T-helper 17 cell (primary cell): ENCODE measurements at places on chromosomes 7 and 10.

DNA sequence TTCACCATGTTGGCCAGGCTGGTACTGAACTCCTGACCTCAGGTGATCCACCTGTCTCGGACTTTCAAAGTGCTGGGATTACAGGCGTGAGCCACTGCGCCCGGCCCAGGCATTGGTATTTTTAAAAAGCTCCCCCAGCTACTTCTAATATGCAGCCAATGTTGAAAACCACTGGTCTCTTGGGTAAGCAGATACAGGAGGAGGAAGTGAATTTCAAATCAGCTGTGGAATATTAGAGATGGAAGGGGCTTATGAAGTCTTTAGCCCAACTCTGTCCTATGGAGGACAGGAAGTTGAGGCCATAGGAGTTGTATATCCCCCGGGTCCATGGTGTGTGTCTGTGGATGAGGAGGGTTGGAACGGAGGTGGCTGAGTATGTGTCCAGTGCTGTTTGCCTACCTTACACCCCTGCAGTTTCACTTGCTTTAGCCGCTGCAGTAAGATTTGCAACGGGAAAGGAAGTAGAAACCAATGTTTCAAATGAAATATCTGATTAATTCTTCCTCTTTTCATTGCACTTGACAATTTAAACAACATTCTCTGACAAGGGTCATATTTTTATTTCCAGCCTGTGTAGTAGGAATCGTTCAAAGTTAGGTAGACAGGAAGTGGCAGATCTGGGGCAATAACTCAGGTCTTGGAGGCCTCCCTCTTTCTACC is 3.4 kb downstream of the PDE6C start:
- H3K36me3 ChIP-seq: no peaks in the 10 kb centered on the region
- H3K4me3 ChIP-seq: no peak overlapping the region
- H3K4me1 ChIP-seq: no peaks in the 10 kb centered on the region
- no peak for DNase-seq
- H3K27ac ChIP-seq: no peak overlapping the region
- peaks cover 24% of the 10 kb centered on the region for H3K27me3 ChIP-seq

DNA sequence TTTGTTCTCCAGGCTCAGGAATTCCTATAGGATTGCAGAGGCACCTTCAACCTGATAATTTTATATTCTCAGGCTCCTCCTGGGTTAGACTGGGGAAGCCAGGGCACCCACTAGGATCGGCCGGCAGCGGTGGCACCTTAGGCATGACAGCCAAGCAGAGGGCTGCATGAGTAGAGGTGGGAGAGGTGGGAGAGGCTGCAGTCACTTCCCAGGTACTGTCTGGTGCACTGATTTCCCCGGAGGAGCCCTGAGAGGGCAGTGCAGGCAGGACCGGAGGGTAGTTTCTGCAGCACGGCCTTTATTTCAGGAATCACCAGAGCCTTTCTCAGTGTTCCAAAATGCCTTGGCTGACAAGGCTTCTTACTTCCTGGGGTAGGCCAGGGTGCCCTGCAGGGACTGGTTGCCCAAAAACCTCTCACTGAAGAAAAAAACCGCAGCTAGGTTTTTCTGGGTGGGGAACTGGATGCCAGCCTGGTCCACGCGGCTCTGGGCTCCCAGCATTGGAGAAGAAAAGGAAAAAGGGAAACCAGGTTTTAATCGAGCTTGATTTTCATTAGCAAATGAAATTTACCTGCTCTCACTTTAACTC is 3.6 kb upstream of the HOXA13 start:
- peaks cover 36% of the 10 kb centered on the region for H3K4me1 ChIP-seq
- DNase-seq: no peak
- peaks cover 4% of the 10 kb centered on the region for H3K36me3 ChIP-seq
- no peak overlapping the region for H3K4me3 ChIP-seq

- H3K36me3 ChIP-seq: peaks cover 3% of the 10 kb centered on the region
- no peak for DNase-seq
- no peak overlapping the region for H3K4me3 ChIP-seq
- no peaks in the 10 kb centered on the region for H3K4me1 ChIP-seq
- peaks cover 8% of the 10 kb centered on the region for H3K27me3 ChIP-seq
Observed at GRCh38 chr7:1383398-1384112, 75.7 kb downstream of the MICALL2 start.

DNA sequence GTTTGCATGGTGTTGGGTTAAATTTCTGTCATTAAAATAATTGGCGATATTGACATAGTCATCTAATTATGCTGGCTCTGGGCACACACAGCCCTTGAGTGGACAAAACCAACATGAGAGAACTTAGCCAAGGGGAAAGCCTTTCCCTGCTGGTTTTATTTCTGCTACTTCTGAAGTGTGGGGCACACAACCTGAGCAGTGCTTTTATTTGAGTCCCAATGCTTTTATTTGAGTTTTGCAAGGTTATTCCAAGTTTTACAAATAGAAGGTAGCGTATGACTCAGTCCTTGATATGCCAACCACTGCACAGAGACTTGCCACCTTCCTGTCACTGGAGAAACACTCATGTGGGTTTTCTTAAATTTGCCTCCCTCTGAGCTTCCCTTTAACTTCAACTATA is 145.7 kb downstream of the EGFR start:
- peaks cover under 1% of the 10 kb centered on the region for H3K4me1 ChIP-seq
- H3K27ac ChIP-seq: no peak overlapping the region
- peaks cover 11% of the 10 kb centered on the region for H3K27me3 ChIP-seq
- H3K4me3 ChIP-seq: no peak overlapping the region
- no peaks in the 10 kb centered on the region for H3K36me3 ChIP-seq
- no peak for DNase-seq

- H3K4me3 ChIP-seq: no peak overlapping the region
- no peak overlapping the region for H3K27ac ChIP-seq
- H3K4me1 ChIP-seq: no peaks in the 10 kb centered on the region
- H3K27me3 ChIP-seq: peaks cover 19% of the 10 kb centered on the region
- H3K36me3 ChIP-seq: no peaks in the 10 kb centered on the region
Observed at GRCh38 chr7:18020138-18020715, 7.4 kb downstream of the PRPS1L1 start.

DNA sequence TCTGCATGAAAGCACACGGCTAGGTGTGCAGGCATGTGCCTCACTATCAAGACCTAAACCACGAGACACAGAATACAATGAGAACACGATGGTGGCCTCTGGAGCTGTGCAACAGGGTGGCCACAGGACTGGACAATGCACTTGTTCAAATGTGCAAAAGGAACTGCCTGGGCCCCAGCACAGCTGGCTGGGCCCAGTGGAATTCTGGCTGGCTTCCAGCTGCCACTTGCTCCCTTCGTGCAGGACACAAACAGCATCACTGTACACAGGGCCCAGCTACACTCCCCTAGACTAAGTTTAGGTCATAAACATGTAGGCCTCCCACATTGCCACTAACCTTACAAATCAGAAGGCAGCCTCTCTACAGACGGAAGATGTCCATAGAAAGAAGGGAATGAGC is 23.4 kb downstream of the DOCK4 start:
- no peak overlapping the region for H3K27ac ChIP-seq
- no peak overlapping the region for H3K4me3 ChIP-seq
- H3K27me3 ChIP-seq: peaks cover 41% of the 10 kb centered on the region
- peaks cover 3% of the 10 kb centered on the region for H3K4me1 ChIP-seq
- no peak for DNase-seq

GRCh38 chr10:32035038-32035437 is 21.2 kb downstream of the KIF5B start:
- H3K27ac ChIP-seq: no peak overlapping the region
- H3K4me3 ChIP-seq: no peak overlapping the region
- no peaks in the 10 kb centered on the region for H3K27me3 ChIP-seq
- peaks cover 16% of the 10 kb centered on the region for H3K36me3 ChIP-seq
- H3K4me1 ChIP-seq: peaks cover 27% of the 10 kb centered on the region
- DNase-seq: no peak

DNA sequence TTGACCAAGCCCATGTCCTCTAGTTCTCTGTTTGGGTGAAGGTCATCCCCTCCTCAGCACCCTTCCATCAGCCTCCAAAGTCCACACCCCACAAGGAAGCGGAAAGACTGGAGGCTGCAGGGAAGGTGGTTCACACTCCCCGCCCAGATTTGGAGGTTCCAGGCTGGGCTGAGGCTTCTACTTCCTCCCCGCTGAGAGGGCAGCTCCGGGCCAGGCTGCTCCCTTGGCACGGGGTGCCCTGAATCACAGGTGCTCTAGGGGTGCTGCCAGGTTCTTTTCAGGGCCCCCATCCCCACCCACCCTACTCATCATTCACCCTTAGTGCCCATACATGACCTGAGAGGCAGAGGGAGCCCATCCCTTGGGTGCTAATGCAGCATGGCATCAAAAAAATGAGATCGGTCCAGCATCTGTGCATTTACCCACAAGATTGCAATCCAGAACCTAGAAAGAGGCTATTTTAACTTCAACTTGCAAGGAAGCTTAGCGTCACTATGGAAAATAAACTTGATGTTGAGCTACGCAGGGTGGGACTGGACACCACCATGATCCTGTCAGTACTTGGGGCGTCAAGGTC is 47.3 kb upstream of the ZMIZ1 start:
- no peak for DNase-seq
- H3K27ac ChIP-seq: no peak overlapping the region
- H3K4me3 ChIP-seq: no peak overlapping the region
- peaks cover 6% of the 10 kb centered on the region for H3K27me3 ChIP-seq
- H3K36me3 ChIP-seq: peaks cover 5% of the 10 kb centered on the region

- H3K36me3 ChIP-seq: no peaks in the 10 kb centered on the region
- DNase-seq: no peak
- H3K4me3 ChIP-seq: no peak overlapping the region
- H3K27me3 ChIP-seq: peaks cover 33% of the 10 kb centered on the region
Observed at GRCh38 chr10:123943307-123943706, 51.7 kb upstream of the CPXM2 start.

DNA sequence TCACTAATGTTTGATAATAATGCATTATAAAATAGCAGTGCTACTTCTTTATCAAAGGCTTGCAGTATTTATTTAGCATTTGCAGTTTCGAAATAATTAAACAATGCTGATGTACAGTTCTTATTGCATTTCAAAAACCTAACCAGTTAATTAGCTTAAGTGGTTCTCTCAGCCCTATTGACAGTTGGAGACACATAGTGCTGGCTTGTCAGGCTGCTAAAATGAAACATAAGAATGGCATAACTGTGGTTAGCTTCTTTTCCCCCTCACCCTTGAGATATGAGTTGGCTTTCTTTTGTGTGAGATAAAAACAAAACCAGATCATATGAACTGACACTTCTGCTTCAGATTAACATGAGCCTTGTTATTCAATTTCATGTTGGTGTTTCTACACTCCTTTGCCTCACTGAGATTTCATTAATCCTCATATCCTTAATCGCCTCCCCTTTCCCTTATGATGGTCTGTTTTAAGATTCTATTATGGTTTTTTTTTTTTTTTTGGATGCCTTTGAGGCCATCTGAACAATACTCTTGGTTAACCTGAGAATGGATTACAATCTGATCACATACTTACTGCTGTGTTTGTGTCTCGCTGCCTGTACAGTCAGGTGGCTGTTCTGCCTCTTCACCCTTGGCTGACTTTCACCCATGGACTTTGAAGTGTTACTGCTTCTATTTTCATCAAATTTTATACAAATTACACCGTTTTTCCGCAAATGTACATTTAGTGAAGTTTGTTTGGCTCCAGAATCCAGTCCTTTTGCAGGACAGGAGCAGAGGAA is 108.0 kb downstream of the SDK1 start:
- H3K4me3 ChIP-seq: no peak overlapping the region
- DNase-seq: no peak
- no peak overlapping the region for H3K27ac ChIP-seq
- H3K36me3 ChIP-seq: no peaks in the 10 kb centered on the region
- H3K27me3 ChIP-seq: peaks cover 75% of the 10 kb centered on the region

- H3K36me3 ChIP-seq: peaks cover 2% of the 10 kb centered on the region
- peak overlapping the region; percentile 90 for H3K4me3 ChIP-seq
- peak overlapping the region; percentile 94 for H3K27ac ChIP-seq
- peaks cover 6% of the 10 kb centered on the region for H3K27me3 ChIP-seq
- DNase-seq: no peak
- H3K4me1 ChIP-seq: peaks cover 24% of the 10 kb centered on the region
Observed at GRCh38 chr7:1531263-1531978, 919 bp downstream of the MAFK start.

GRCh38 chr7:47441796-47442604 is 139.9 kb downstream of the TNS3 start:
- no peaks in the 10 kb centered on the region for H3K36me3 ChIP-seq
- no peak overlapping the region for H3K4me3 ChIP-seq
- peaks cover 5% of the 10 kb centered on the region for H3K4me1 ChIP-seq
- H3K27ac ChIP-seq: no peak overlapping the region

DNA sequence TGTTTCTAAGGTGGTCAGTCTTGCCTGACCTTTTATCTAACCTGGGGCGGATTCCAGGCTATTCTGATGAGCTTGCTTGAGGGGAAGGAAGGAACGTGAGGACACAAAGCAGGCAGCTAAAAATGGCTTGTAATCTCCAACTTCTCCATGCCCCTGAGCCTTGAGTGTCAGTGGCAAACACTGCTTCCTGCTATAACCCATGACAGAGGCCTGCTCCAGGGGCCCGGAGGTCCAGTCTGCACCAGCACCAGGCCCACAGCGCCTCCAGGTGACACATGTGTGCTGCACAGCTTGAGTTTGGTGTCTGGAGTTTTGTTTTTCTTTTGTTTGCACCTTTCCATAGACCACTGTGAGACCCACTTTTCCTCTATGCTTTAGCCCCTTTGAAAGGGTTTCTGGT is 207.9 kb downstream of the PAXIP1 start:
- H3K36me3 ChIP-seq: no peaks in the 10 kb centered on the region
- no peak overlapping the region for H3K27ac ChIP-seq
- H3K4me1 ChIP-seq: no peaks in the 10 kb centered on the region
- no peak overlapping the region for H3K4me3 ChIP-seq

DNA sequence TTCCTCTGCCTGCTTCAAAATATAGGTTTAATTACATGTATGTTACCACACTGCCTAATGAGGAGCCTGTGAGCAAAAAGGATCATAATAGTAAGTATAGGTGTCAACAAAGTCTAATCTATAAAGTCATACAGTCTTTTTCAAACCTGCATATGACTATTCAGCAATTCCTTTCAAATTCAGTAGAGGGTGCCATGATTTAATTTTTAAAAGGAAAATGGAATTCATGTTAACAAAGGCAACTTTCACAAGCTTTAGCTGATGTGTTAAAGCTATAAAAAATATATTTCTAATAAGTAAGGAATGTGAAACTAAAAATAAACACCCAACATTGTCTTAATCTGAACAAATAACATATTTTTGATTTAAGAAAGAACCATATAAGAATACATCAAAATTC is 52.1 kb downstream of the MPP7 start:
- H3K4me3 ChIP-seq: no peak overlapping the region
- H3K27ac ChIP-seq: peak overlapping the region; percentile 61
- no peaks in the 10 kb centered on the region for H3K36me3 ChIP-seq
- no peak for DNase-seq
- H3K27me3 ChIP-seq: no peaks in the 10 kb centered on the region
- peaks cover 14% of the 10 kb centered on the region for H3K4me1 ChIP-seq

- peaks cover 2% of the 10 kb centered on the region for H3K36me3 ChIP-seq
- peak overlapping the region; percentile 69 for H3K4me3 ChIP-seq
- no peak for DNase-seq
- H3K27ac ChIP-seq: peak overlapping the region; percentile 79
- H3K27me3 ChIP-seq: no peaks in the 10 kb centered on the region
- peaks cover 46% of the 10 kb centered on the region for H3K4me1 ChIP-seq
Observed at GRCh38 chr10:5894403-5894802, 4.4 kb downstream of the FBH1 start.
